CD4-positive, alpha-beta T cell treated with Interleukin-15 for 1 hour (primary cell): ENCODE measurements at places on chromosomes 6 and 20.
A peak's percentile ranks its signal among the peaks of the same experiment; 100 is the strongest.

DNA sequence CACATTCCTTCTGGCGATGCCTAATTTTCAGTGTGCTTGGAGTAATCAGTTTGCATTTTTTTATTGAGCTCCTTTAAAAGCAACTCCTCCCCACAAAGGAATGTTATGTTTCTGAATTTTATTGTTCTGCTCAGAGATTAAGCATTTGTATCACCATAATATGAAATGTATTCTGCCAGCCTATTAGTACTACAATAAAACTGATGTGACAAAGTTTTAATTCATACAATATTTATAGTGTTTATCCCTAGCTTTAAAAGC lies 236.9 kb upstream of the ASCC3 start:
- no peak for DNase-seq

- DNase-seq = no peak
Measured at GRCh38 chr6:14897831-14898230, 348.0 kb upstream of the JARID2 start.

GRCh38 chr20:54212226-54212625 lies 4.3 kb downstream of the PFDN4 start:
- no peak for DNase-seq

GRCh38 chr6:30721198-30722024 lies 1.3 kb downstream of the TUBB start:
- peak; percentile 93 for DNase-seq

- DNase-seq = no peak
Measured at GRCh38 chr6:135012349-135012748, 42.3 kb downstream of the HBS1L start.

- DNase-seq = peak; percentile 24
Measured at GRCh38 chr6:4316867-4317400, 181.6 kb upstream of the ECI2 start.

- no peak for DNase-seq
Measured at GRCh38 chr6:64383277-64383676, 747.7 kb downstream of the PHF3 start.

DNA sequence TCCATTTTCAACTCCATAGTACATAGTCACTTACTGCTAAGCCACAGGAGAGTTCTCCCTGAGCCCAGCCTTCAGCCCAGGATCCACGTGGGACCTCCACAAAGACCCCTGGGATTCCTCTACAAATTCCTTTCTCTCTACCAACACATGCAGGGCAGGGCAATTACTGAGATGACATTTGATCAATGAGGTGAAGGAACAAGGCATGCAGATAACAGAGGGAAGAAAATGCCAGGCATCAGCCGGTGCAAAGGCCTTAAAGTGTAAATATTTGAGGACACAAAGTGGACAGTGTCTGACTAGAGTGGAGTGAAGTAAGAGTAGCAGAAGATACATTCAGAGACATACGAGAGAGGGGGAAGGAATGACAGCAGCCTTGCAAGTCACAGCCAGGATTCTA lies 70.2 kb downstream of the HS3ST5 start:
- DNase-seq = no peak

- DNase-seq = no peak
Measured at GRCh38 chr6:90319979-90320685, 23.5 kb upstream of the BACH2 start.

GRCh38 chr6:111784433-111784832 lies 88.8 kb downstream of the FYN start:
- no peak for DNase-seq

- DNase-seq = peak; percentile 45
Measured at GRCh38 chr6:157514659-157515496, 133.9 kb downstream of the ZDHHC14 start.

DNA sequence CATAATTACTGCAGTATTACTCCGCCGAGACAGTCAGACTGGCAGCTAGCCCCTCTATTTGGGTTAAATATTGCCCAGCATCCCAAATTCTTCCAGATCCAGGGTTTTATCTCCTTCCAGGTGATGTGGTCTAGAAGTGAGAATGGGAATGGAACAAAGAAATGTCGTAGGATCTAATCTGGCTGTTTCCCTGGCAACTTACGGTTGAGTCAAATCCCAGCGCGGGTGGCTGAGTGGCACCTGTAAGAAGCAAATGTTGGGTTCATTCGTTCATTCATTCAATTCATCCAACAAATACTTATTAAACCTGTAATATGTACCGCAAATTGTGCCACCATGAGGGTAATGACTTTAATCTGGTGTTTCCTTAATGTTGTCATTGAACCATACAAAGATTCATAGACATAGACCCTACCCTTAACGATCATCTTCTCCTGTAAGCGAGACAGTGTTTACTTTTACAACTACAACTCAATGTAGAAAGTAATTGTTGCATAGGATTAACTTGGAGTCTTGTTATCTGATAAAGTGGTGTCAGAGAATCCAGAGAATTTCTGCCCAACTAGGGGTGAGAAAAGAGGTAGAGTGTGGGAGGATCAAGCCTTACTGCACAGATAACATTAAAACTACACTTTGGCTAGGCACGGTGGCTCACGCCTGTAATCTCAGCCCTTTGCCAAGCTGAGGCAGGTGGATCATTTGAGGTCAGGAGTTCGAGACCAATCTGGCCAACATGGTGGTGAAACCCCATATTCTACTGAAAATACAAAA lies 91.3 kb upstream of the ADGRF1 start:
- no peak for DNase-seq

GRCh38 chr6:166393535-166393823 lies 10.7 kb upstream of the MPC1 start:
- no peak for DNase-seq
